ENCODE measurements at places on chromosomes 3 and 15.
A peak's percentile ranks its signal among the peaks of the same experiment; 100 is the strongest.

DNA sequence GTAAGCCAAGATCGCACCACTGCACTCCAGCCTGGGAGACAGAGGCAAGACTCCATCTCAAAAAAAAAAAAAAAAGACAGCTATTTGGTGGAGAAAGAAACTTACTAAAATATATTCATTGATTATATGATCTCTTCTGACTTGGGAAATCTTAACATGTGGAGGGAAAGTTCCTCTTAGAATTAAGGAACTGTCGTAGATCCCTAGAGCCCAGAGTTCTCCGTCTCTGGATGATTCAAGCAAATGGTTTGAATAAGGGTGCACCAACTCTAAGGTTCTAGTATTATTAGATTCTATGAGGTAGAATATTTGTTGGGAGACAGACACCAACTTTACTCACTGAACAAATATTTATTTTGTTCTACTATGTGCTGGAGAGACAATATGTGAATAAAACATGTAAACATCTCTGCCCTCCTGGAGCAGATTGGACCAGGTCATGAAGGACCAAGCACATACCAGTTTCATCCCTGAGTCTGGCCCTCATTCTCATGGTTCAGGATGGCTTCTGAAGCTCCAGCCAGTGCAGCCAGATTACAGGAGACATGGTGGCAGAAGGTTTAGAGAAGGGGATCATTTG lies 129.7 kb downstream of the MITF start:
- no peak for DNase-seq

- DNase-seq, result no peak
These were observed 80.5 kb upstream of the MFGE8 start for GRCh38 chr15:88993662-88994061.

DNA sequence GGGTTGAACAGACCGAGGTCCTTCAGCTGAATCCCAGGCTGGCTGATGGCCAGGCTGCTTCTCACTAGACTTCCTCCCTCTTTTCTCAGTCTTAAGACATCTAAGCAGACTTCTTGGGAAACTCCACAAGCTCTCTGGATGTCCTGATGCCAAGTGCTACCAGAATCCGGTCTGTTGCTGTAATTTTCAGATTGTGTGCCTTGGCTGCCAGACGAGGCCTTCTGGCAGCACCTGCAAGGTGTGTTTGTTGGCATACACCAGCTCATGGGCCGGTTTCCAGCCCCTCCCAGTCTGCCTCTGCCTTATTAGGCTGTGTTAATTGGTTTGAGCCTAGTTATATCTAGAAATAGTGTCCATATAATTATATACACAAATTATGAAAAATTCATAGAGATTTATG lies 120.6 kb downstream of the TNIK start:
- no peak for DNase-seq

- no peak for DNase-seq
These were observed 578.6 kb downstream of the PYDC2 start for GRCh38 chr3:192039593-192039992.

GRCh38 chr3:59992578-59992977 lies 942.8 kb upstream of the CFAP20DC start:
- no peak for DNase-seq

DNA sequence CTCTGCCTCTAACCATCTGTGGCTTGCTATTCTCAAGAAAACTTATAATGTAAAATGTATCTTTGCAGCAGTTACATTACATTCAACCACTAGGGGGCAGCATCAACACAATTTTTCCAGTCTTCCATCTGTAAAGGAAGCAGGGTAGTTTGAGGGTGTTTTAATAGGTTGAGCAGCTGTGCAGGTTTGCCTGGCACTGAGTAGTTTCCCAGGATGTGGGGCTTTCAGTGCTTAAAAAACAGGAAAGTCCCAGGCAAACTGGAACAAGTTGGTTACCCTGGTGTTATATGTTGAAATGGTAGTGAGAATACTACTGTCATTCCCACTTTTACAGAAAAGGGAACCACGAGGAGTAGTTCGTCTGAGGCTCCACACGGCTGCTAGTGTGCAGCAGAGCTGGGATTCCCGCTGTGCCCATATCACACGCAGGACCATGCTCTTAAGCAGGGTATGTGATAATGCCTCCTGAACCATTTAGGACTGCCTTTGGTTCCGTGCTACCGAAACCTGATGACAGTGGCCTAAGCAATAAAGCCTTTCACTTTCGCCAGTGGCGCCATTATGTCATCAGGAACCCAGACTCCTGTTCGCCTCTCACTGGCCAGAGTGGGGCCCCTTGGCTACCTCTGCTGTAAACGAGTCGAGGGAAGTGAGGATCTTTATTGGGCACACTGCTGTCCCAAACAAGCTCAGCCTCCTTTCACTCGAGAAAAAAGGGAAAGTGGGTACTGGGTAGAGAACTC lies 64.7 kb upstream of the ZBTB38 start:
- DNase-seq, result peak; percentile 27

GRCh38 chr15:61700803-61701202 lies 359.4 kb downstream of the VPS13C start:
- DNase-seq, result no peak

Measured in activated CD8-positive, alpha-beta memory T cell treated with anti-CD3 and anti-CD28 coated beads for 1 hour (primary cell).